A549 treated with DMSO at 1 μM for 4 hours (cell line): ENCODE measurements at places on chromosomes 2 and 18. TPM values are rescaled to one million over a fixed set of nuclear protein-coding genes. Genes with fewer than 3 reads are reported as not detected.

Gene SERTAD2
- 13.4 to 21.0 TPM (median 17.0 TPM) in 5 replicates for total RNA-seq

Gene GALNT14
- total RNA-seq: 45.1 to 52.5 TPM (median 49.1 TPM) in 5 replicates

Gene ZBTB7C
- 0.03 to 0.11 TPM (median 0.05 TPM) in 5 replicates for total RNA-seq

Gene LAMA3
- total RNA-seq: 29.5 to 44.3 TPM (median 41.7 TPM) in 5 replicates

Gene DCAF17
- total RNA-seq: 7.8 to 12.7 TPM (median 11.2 TPM) in 5 replicates

Gene ZNF396
- total RNA-seq: 0.65 to 0.91 TPM (median 0.78 TPM) in 5 replicates

Gene REG3A
- not detected in 5 replicates for total RNA-seq

Gene LYPD6B
- total RNA-seq: not detected in 5 replicates

Gene THOC1
- total RNA-seq: 16.3 to 21.7 TPM (median 21.0 TPM) in 5 replicates

Gene CCDC68
- total RNA-seq: 3.2 to 5.8 TPM (median 3.9 TPM) in 5 replicates

Gene AMER3
- not detected in 5 replicates for total RNA-seq

Gene CXCR1
- total RNA-seq: not detected in 5 replicates
